ENCODE measurements at places on chromosomes 3 and 15.
A peak's percentile ranks its signal among the peaks of the same experiment; 100 is the strongest.

DNA sequence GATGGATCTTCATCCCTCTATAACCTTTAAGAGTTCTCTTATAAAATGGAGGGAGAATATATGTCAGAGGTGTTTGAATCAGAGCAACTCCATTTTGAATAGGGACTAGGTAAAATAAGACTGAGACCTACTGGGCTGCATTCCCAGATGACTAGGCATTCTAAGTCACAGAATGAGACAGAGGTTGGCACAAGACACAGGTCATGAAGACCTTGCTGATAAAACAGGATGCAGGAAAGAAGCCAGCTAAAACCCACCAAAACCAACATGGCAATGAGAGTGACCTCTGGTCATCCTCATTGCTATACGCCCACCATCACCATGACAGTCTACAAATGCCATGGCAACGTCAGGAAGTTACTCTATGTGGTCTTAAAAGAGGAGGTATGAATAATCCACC is 211.0 kb downstream of the GBE1 start:
- DNase-seq: no peak
- no peak overlapping the region for H3K4me3 ChIP-seq
- no peaks in the 10 kb centered on the region for H3K27me3 ChIP-seq
- peaks cover 1% of the 10 kb centered on the region for H3K36me3 ChIP-seq
- H3K27ac ChIP-seq: no peak overlapping the region

GRCh38 chr3:179624451-179624850 is 19.9 kb downstream of the NDUFB5 start:
- DNase-seq: no peak
- H3K4me1 ChIP-seq: peaks cover 2% of the 10 kb centered on the region
- H3K4me3 ChIP-seq: no peak overlapping the region
- no peak overlapping the region for H3K27ac ChIP-seq

DNA sequence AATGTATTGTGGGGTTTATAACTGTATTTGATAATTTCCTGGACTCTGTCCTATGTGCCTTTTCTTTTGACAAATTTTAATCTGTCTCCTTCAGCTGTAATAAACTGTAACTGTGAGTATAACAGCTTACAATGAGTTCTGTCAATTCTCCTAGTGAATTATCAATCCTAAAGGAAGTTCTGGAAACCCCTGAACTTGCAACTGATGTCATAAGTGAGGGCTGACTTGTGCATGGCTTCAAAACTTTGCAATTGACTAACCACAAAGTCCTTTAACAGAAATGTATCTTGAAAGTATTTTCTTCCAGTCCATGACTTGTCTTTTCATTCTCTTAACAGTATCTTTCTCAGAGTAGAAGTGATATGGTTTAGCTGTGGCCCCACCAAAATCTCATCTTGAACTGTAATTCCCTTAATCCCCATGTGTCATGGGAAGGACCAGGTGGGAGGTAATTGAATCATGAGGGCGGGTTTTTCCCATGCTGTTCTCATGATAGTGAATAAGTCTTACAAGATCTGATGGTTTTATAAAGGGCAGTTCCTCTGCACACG is 108.3 kb downstream of the TFDP2 start:
- no peaks in the 10 kb centered on the region for H3K27me3 ChIP-seq
- no peak overlapping the region for H3K27ac ChIP-seq
- H3K4me1 ChIP-seq: no peaks in the 10 kb centered on the region
- no peaks in the 10 kb centered on the region for H3K36me3 ChIP-seq

DNA sequence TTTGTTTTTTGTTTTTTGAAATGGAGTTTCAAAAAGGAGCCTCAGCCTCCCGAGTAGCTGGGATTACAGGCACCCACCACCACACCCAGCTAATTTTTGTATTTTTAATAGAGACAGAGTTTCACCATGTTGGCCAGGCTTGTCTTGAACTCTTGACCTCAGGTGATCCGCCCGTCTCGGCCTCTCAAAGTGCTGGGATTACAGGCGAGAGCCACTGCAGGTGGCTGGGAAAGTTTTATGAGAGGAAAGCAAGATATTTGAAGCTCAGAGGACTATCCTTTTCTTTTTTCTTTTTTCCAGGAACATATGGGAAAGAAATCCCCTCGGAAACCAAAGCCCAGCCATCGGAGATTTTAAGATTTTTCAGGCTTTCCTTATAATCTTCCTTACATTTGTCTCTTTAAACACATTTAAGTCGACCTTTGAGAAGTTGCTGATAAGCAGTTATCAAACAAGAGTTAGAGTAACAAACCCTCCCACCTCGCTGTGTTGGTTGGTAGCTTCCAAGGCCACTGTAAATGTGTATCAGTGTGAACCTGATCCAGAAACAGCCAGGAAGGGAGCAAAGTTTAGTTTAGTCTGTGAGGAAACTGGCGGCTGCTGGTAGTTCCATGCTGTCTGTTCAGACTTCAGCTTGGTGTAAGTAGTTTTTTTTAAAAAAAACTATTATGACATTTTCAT is 34.5 kb upstream of the MAP3K13 start:
- no peaks in the 10 kb centered on the region for H3K4me1 ChIP-seq
- H3K27me3 ChIP-seq: no peaks in the 10 kb centered on the region
- H3K4me3 ChIP-seq: no peak overlapping the region
- no peak for DNase-seq
- no peak overlapping the region for H3K27ac ChIP-seq
- H3K36me3 ChIP-seq: no peaks in the 10 kb centered on the region

DNA sequence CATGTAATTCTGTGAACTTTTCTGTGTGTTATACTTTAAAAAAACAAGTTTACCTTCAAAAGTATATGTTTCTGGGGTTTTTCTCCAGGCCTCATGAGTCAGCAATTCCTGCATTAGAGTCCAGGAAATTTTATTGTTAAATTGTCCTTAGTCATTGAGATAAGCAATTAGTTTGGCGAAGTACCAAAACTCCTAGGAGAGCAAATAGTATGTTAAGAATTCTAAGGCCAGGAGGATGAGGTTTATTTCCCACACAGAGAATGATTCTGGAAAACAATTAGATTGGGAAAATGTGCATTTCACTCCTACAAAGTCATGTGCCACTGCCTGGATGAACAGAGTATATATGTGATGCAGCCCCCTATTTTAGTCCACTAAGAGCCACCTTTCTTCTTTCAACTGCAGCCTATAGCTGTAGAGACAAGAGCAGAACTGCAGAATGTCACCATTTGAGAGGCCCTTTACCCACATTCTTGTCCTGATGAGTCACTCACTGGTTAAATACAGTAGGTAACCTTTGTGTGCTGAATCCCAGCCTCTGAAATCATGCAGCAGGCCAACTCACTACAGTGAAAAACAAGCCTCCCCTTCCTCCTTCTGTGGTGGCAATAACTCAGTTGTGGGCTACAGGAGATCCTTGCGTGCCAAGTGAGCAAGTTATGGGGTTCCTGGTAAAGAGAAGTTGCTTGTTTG is 452.8 kb upstream of the THBS1 start:
- DNase-seq: peak; percentile 64
- H3K27me3 ChIP-seq: no peaks in the 10 kb centered on the region
- no peak overlapping the region for H3K4me3 ChIP-seq
- peaks cover 14% of the 10 kb centered on the region for H3K4me1 ChIP-seq
- peak overlapping the region; percentile 18 for H3K27ac ChIP-seq
- no peaks in the 10 kb centered on the region for H3K36me3 ChIP-seq

DNA sequence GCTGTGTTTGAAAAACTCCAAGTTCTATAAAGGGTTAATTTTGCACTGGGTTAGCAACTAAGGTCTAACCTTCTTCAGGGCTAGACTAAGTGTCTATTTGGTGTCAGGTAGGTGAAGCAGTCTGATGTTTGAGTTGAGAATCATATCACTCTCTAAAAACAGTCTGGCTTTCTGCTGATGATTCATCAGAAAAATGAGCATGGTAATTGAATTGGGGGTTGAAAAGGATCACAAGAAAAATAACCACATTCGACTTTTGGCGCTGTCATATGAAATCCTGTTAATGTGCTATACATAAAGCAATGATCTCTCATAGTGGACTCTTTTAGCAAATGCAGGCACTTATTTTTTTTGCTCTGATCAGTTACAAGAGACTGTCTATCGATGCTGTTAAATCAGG is 242.2 kb upstream of the AZI2 start:
- no peaks in the 10 kb centered on the region for H3K27me3 ChIP-seq
- no peak for DNase-seq
- H3K4me3 ChIP-seq: no peak overlapping the region
- no peak overlapping the region for H3K27ac ChIP-seq
- H3K36me3 ChIP-seq: no peaks in the 10 kb centered on the region

DNA sequence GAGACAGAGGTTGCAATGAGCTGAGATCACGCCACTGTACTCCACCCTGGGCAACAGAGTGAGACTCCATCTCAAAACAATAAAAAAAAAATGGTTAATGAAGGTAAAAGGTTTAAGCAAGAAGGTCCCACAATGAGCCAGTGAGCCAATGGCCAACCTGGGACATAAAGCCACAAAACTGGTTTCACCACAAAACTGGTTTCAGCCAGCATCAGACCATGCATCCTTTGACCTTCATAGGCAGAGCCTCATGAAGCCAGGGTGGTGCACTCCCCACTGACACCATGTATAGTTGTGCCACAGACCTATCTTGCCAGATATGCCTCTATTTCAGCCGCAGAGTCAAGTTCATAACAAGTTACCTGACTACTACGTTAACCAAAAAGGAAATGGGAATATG is 41.9 kb downstream of the SCAP start:
- DNase-seq: no peak
- no peaks in the 10 kb centered on the region for H3K27me3 ChIP-seq
- no peaks in the 10 kb centered on the region for H3K4me1 ChIP-seq

GRCh38 chr3:170324962-170325361 is 32.6 kb upstream of the SKIL start:
- DNase-seq: no peak
- no peak overlapping the region for H3K4me3 ChIP-seq
- H3K4me1 ChIP-seq: no peaks in the 10 kb centered on the region
- no peak overlapping the region for H3K27ac ChIP-seq
- H3K27me3 ChIP-seq: no peaks in the 10 kb centered on the region

- no peaks in the 10 kb centered on the region for H3K36me3 ChIP-seq
- no peaks in the 10 kb centered on the region for H3K4me1 ChIP-seq
- H3K4me3 ChIP-seq: no peak overlapping the region
- no peaks in the 10 kb centered on the region for H3K27me3 ChIP-seq
Measured at GRCh38 chr3:183591881-183592521, 36.5 kb upstream of the KLHL6 start.

DNA sequence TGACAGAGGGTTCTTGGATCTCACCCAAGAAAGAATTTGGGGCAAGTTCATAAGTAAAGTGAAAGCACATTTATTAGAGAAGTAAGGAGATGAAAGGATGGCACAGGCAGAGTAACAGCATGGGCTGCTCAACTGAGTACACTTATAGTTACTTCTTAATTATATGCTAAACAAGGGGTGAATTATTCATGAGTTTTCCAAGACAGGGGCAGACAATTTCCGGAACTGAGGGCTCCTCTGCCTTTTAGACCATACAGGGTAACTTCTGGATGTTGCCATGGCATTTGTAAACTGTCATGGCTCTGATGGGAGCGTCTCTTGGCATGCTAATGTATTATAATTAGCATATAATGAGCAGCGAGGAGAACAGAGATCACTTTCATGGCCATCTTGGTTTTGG is 221.2 kb upstream of the STT3B start:
- no peak overlapping the region for H3K4me3 ChIP-seq
- no peak overlapping the region for H3K27ac ChIP-seq
- DNase-seq: no peak
- no peaks in the 10 kb centered on the region for H3K27me3 ChIP-seq
- no peaks in the 10 kb centered on the region for H3K36me3 ChIP-seq
- H3K4me1 ChIP-seq: peaks cover 1% of the 10 kb centered on the region

DNA sequence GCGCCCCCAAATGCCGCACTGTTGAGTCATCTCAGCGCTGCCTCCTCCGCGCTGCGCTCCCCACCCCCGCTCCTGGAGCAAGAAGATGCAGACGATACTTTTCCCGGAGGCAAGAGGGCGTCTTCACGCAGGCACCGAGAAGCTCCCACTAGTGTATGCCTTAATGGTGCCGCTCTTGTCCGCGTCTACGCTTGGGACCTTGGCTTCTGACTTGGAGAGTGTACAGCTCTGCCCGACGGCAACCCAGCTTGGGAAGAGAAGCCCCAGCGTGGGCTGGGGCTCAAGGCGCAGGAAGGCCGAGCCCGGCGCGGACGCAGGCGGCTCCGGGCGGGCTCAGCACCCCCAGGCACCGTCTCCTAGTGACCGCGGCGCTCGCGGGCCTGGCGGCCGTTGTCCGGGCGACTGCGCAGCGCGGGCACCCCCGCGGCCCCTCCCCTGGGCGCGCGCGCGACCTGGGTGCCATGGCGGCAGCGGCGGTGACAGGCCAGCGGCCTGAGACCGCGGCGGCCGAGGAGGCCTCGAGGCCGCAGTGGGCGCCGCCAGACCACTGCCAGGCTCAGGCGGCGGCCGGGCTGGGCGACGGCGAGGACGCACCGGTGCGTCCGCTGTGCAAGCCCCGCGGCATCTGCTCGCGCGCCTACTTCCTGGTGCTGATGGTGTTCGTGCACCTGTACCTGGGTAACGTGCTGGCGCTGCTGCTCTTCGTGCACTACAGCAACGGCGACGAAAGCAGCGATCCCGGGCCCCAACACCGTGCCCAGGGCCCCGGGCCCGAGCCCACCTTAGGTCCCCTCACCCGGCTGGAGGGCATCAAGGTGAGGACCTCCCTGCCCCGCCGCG is at the start of gene P4HTM:
Gene P4HTM, plus strand, starts transcription at position 446 of the 840 bp plus-strand sequence. Its CDS starts 16 bp downstream, at position 462.
- DNase-seq: peak; percentile 94
- H3K27ac ChIP-seq: peak within 1 kb of the TSS; percentile 98
- H3K36me3 ChIP-seq: peaks cover 6% of the 10 kb centered on the region
- peak within 1 kb of the TSS; percentile 90 for H3K4me3 ChIP-seq
- no peaks in the 10 kb centered on the region for H3K27me3 ChIP-seq

All from lung (tissue), 17 donors.